ENCODE measurements at places on chromosomes 11 and 22. TPM values are rescaled to one million over a fixed set of nuclear protein-coding genes. Genes with fewer than 3 reads are reported as not detected.

- DNase-seq = no peak
Observed at GRCh38 chr11:3944198-3944597, 88.7 kb downstream of the STIM1 start.

GRCh38 chr11:113289431-113290187, 24.8 kb upstream of the TTC12 start:
- DNase-seq = peak; percentile 52

DNA sequence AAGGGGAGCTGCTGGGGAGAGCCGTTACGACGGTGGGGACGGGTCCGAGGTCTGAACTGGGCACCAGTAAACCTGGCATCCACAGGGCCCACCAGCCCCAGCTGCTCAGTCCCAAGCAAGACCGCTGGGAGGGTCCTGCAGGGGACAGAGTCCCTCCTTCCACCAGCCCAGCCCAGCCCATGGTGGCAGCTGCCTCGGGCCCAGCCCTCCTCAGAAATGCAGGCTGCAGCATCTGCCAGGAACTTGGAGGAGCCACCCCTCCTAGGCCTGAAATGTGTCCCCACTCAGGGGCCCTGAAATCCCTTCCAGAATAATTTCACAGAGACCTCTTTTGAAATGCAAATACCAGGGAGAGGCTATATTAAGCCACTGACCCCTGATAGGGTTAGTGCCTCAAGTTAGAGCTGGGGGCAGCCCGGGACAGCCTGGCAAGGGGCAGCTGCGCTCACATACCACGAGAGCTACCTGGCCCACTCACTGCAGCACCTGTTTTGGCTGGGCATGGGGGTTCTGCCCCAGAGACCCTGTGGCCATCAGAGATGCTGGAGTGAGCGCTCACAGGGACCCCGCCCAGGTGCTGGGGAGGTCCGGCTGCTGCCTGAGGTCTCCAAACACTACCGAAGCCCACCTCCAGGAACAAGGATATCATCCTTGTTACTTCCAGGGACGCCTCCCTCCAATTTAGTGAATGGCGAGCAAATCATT, 53.1 kb downstream of the CELSR1 start:
- no peak for DNase-seq

GRCh38 chr11:86577644-86578636, 94.5 kb downstream of the ME3 start:
- DNase-seq = no peak

Gene OR2D2
- total RNA-seq = not detected
